ENCODE measurements at places on chromosomes 12 and 14.

DNA sequence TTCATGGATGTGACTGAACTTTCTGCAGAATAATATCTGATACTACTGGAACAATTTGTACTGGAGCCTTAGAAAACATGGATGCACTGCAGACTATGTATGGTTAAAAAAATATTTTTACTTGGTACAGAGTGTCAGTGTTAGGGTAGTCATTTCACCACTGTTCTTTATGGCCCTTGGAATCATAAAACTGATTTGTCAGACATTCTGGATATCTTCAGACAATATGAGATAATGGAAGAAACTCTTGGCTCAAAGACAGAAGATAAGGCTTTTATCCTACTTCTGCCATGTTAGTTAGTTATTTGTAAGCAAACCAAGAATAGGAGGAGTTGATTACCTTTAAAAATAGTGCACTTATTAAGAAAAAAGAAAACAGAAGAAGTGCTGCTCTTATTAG lies 209.4 kb downstream of the LRIG3 start:
- no peak for DNase-seq

DNA sequence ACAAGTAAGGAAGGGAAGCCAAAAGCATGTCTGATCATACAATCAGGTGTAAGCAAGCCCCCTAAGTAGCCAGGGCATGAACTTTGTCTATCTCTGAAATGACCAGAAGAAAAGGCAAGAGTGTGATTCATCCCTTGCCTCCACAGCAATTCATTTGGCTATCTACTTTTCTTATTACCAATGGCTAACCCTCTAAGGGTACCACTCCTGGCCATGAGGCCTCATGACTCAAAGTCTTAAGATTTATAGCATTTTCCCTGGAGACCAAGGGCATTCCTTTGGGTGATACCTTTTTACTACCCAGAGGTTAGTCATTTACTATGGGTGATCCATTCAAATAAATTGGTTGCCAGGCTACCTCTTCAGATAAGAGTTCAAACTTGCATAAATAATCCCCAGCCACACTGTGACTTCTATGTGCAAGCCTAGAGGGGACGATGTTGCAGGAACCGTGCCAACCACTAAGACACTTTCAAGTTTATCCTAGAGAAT lies 1.5 kb upstream of the LGALS3 start:
- DNase-seq = no peak

DNA sequence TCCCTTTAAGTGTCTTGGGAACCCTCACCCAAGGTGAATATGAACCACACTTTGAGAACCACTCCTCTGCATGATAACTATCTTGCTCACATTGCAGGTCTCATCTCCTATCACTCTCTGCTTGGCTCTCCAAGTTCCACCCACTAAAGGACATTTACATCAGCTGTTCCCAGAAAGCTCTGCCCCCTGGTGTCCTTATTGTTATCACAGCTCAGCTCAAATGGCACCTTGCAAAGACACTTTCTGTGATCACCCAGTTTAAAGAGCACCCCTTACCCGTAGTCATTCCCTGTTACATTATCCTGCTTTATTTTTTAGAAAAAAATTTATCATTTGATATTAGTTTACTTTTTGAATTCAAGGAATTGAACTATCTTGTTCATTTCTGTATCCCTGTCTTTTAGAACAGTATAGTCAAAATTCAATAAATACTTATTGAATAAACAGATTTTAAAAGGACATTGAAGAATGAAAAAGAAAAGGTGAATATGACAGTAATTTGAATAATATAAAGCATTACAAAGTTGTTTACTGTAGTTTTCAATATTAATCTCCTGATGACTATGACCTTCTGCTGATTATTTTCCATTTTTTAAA lies 20.5 kb upstream of the GUCY2C start:
- DNase-seq = peak; percentile 43

DNA sequence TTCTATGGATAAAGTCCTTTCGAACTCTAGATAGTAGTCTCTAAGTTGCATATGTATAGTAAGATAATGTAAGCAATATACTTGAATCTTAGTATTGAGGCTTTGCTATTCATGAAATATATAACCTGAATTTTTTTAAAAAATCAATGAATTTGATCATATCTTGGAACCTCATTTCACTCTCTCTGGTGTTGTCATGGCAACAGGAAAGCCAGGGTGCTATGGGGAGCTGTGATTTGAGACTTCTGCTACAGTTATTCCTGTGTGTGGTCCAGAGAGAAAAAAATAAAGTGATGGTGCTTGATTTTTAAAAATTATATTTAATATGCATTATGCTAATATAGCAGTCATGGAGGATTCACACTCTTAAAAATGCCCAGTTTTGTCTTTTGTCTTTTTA lies 508.0 kb downstream of the SNAPC1 start:
- no peak for DNase-seq

DNA sequence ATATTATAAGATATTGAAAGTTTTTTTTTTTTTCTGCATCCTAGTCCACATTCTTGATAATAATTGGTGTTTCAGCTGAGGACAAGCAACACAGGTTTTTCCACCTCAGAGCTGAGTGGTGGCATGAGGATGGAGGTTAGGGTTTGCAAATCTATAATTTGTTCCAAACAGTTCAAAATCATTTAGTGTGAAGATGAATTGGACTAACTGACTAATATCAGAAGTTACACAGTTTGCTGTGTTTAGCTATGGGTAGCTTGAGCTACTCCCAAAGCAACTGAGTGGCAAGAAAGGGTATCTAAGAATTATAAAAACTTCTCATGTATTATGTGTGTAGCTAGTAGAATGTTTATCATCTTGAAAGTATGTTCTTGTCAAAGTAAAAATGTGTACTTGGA lies 17.1 kb downstream of the EID3 start:
- DNase-seq = no peak

- DNase-seq = peak; percentile 78
Observed at GRCh38 chr12:27615331-27615891, 80.8 kb upstream of the REP15 start.

- DNase-seq = no peak
Observed at GRCh38 chr12:40248585-40249297, 23.9 kb downstream of the LRRK2 start.

DNA sequence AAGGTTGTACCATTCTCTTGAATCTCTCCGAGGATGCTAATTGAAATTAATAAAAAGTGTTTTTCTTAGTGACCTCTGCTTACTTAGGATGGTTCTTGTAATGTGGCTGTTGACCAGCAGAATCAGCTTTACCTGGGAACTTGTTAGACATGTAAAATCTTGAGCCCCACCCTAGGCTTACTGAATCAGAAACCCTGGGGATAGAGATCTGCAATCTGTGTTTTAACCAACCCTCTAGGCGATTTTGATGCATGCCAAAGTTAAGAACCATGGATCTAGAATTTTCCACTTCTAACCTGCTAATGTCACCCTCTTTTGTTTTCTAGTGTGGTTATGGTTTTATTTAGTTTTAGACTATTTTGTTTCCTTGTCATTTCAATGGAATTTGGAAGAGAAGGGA lies 6.5 kb downstream of the NUBPL start:
- no peak for DNase-seq

DNA sequence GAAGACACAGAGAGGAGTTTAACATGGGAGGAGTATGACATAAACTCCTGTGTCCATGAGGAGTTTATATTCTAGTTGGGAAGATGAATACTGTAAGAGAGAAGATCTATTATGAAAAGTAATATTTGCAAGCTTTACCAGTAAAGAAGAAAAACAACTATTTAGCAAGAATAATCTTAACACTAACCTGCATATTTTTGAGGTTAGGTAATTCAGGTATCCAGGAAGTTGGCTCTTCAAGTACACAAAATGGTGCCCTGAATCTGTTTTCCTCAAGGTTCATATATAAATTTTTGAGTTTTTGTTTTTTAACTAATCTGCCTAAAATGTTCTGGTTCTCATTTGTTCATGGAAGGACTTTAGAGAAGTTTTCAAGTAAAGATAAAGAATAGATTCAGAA lies 33.9 kb upstream of the KCNMB4 start:
- DNase-seq = no peak

- no peak for DNase-seq
Observed at GRCh38 chr14:80536456-80536855, 325.2 kb upstream of the DIO2 start.

DNA sequence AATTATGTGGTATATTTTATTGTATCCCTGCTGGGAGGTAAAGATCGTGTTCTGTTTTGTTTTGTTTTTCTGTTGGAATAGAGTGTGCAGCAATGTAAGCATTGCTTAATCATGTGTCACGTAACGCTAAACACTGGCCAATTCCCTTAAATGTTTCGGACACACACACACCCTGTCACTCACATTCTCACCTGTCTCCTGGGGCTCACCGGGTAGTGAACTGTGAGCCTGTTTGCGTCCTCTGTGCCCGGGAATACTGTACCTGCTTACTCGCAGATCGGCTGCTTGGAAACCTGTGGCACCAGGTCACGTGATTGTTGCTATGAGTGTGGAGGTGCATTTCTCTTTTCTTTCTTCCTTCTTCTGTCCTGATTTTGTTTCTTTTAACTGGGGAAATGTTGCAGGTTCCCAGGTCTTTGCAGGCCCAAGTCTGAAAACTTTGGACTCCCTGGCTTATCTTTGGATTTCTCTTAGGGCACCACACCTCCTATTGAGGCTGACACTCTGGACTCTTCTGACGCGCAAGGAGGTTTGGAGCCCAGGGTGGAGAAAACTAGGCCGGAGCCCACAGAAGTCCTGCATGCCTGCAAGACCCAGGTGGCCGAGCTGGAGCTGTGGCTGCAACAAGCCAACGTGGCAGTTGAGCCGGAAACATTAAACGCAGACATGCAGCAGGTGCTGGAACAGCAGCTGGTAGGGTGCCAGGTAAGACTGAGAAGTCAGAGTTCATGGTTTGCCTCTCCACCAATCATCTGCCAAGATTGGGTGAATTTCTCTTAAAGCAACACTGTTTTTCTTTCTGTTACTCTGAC lies 181.1 kb downstream of the ESR2 start:
- DNase-seq = no peak

- no peak for DNase-seq
Observed at GRCh38 chr12:96108321-96108720, 72.9 kb upstream of the LTA4H start.

- no peak for DNase-seq
Observed at GRCh38 chr12:91889910-91890309, 255.7 kb downstream of the BTG1 start.

- DNase-seq = no peak
Observed at GRCh38 chr12:97363693-97364092, 98.9 kb upstream of the RMST start.

DNA sequence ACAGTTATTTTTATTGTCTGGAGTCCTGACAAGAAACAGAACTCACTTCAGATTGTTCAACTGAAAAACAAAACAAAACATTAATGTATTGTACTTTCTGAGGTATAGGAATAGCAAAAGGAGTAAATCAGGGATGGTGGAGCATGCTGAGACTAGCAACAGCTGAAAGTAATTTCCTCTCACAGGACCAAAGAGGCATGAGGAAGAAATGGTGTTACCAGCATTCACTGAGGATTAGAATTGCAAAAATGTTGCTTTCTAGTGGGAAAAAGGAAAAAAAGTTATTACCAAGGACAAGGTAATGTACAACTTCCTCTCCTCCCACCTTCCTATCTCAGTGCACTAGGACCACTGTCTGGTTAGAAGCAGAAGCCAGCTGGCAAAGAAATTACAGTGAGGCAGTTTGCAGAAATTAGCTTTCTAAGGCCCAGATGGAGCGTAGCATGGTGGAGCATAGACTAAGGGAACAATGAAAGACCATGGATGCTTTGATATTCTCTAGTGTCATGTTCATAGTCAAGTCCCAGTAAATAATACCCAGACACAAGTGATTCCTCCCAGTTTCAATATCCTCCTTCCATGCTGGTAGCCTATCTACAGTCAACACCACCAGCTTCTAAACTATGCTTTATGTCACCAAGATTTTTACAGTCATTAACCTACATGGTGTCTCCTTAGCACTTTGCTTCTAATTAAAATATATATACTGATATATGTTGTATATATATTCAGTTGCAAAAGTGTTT lies 133.7 kb upstream of the DCN start:
- DNase-seq = peak; percentile 14

DNA sequence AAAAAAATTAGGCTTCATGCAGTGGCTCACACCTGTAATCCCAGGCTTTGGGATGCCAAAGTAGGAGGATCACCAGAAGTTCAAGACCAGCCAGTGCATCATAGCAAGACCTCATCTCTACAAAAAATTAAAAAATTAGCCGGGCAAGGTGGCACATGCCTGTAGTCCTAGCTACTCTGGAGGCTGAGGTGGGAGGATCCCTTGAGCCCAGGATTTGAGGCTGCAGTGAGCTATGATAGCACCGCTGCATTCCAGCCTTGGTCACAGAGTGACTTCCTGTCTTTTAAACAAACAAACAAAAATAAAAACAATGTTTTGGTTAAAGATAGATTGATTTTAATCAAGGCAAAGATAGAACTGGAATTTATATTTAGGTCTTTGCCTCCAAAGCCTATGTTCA lies 60.6 kb downstream of the WNK1 start:
- no peak for DNase-seq

GRCh38 chr12:12333407-12334366 lies 16.4 kb downstream of the MANSC1 start:
- peak; percentile 60 for DNase-seq

DNA sequence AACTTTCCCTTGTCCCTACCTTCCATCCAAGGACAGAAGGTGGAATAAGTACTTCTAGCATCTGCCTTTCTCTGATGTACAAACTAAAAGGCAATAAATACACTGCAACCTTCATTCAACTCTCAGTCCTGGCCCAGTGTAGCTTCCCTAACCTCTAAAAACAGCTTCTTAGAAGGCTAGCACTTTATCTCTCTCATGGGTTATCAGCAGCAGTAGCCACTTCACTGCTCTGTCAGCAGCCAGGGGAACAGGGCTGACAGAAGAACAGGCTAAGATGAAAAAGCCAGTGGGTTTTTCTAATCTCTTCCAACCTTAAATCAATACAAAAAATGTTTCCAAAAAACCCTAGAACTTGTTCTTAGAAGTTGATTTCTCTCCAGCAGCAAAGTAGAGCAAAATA lies 13.2 kb downstream of the BAZ2A start:
- DNase-seq = no peak

GRCh38 chr14:105711044-105711620 lies 184.7 kb downstream of the TMEM121 start:
- no peak for DNase-seq

DNA sequence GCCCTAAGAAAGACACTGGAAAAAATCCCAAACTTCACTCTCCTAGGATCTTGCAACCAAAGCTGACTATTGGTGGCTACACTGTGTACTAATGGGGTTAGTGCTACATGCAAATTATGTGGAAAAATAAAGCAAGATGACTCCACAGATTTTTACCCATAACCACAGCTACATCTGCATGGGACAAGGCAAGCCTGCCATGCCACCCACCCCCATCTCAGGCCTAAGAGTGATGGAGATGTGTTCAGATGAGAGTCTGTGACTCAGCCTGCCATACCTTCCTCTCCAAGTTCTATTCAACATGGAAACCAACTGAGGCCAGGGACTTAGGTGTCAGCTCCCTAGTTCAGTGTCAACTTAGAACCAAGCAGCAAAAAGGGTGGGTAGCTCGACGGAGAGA lies 206.2 kb downstream of the PELI2 start:
- DNase-seq = peak; percentile 48

GRCh38 chr14:67440513-67440912 lies 28.5 kb upstream of the PLEK2 start:
- no peak for DNase-seq

GRCh38 chr14:94328196-94328595 lies 5.1 kb upstream of the SERPINA6 start:
- DNase-seq = no peak

GRCh38 chr14:50955373-50956043 lies 11.2 kb upstream of the PYGL start:
- peak; percentile 97 for DNase-seq
